Suprapubic skin (tissue), 4 donors: ENCODE measurements at places on chromosomes 7 and 10.

- no peak for DNase-seq
Measured at GRCh38 chr7:27248427-27248806, 5.8 kb downstream of the EVX1 start.

- no peak for DNase-seq
Measured at GRCh38 chr7:99719996-99720769, 14.8 kb downstream of the CYP3A7 start.

GRCh38 chr7:112080441-112080840 is 125.8 kb downstream of the DOCK4 start:
- DNase-seq: no peak

GRCh38 chr10:129956876-129957673 is 7.0 kb downstream of the EBF3 start:
- DNase-seq: no peak
